PC-9 (cell line): ENCODE measurements at places on chromosomes 2 and 18.

- peak; percentile 6 for DNase-seq
Observed at GRCh38 chr2:146579147-146579930, 1265.5 kb upstream of the ACVR2A start.

DNA sequence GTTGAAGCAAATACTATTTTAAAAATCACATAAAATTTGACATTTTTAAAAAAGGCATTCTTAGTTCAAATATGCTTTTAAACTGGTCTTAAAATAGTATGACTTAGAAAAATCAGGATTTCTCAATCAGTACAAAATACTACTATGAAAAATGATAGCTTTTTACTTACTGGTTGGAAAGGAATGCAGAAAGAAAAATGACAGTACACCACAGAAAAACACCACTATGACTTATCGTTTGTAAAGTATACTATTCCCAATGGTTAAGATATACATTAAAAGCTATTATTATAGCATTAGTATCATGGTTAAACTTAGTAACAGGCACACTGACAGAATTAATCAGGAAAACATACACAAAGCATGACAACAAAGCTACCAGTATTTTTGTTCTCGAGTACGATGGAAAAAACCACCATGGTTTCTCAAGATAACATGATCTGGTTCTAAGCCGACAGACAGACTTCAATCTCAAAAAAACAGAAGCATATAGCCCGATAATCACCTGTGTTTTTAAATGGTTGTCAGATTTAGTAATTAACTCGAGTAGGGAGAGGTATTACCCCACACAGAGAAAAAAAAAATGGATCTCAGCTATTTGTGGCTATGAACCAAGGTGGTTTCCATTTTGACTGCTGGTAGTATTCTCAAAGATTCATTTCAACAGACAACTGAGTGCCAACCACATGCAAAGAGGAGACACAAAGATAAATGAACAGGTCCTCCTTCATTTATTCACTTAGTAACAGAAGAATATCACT is 39.1 kb downstream of the CUL3 start:
- DNase-seq = no peak

DNA sequence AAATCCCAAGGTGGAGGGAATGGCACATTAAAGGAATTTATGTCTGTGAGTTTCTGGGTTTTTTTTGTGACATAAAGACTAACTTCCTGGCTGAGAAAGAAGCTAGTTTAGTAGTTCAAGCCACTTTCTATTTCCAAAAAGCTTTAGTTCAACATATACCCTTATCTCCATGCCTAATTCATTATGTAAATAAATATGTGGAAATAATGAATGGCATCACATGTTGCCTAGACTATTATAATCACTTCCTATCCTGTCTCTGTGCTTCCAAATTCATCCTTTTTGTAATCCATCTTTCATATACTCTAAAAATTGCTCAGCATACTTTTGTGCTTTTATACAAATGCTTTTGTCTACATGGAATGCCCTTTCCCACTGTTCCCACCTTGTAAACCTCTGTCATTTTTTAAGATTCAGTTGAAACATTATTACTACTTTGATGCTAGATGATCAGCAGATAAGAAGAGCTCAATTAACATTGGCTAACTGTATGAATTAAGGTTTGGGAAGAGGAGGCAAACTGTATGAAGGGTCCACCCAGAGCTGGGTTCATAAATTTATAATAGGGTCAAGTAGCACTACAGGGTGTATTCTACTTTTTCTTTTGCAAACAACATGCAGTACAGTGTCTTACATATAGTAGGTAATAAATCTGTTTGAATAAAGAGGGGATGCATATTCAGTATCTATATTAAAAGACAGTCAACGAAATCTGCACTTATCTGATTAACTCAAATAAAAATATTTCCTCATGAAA is 61.7 kb upstream of the MTIF2 start:
- no peak for DNase-seq

DNA sequence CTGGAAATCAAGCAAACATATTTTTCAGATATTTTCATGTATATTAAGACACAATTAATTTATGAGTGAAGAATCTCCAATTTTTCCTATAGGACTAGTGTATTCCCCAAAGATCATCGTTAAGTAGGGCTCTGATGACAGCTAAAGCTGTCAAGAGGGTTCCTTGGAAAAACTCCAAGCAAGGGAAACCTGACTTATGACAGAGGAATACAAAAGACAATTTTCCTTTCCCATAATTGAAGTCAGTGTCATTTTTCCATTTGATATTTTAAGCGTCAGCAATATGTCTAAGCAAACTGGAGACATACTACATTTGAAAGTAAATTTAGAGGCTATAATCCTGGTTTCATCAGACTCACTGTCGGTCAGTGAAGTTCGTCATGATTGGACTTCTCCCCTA is 36.1 kb downstream of the RIT2 start:
- no peak for DNase-seq

DNA sequence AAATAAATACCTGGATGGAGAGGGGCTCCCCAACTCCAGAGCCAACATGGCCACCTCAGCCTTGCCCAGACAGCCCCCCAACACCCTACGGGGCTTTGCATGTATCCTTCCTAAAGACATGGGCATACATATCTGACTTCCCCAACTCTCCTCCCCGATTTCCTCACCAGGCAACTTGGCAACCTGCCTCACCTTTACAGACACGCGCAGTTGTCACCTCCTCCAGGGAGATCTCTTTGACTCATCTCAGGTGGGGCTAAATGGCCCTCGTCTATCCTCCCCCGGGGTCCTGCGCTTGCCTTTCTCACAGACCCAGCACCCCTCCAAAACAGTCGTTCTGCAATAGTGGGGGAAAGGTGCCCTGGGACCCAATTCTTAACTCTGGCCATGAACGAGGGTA is 10.6 kb upstream of the BIN1 start:
- DNase-seq = no peak

DNA sequence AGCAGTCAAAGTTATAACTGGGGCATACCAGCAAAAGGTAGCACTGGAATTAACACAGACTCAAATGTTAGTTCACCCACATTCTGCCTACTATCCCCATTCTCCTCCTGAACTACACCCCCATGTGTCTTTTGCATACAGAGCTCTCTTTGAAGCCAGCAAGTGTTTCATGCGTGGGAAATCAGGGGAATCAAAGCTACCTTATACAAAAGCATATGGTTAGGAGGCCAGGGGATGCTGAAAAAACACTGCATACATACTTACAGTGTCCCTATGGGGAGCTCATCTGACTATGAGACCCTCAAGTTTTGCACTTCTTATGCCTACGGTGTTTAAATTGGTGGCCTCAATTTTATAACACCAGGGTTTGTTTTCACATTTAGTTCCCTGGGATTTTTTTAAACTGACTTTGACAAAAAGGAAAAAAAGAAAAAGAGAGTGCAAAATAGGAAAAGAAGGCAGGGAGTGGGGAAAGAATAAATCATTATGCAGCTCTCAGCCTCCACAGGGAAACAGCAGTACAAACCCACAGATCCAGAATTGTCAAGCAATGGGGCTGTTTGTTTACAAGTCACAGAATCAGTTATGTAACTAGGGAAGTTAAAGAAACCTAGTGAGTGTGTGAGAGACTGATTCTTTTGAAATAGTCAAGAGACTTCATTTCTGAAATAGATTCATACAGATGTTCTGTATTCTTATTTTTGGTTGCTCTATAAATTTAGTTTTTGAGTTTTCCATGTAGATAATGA is 20.1 kb upstream of the PPP3R1 start:
- DNase-seq = no peak

GRCh38 chr18:47441914-47442313 is 190.5 kb upstream of the SKOR2 start:
- DNase-seq = no peak

DNA sequence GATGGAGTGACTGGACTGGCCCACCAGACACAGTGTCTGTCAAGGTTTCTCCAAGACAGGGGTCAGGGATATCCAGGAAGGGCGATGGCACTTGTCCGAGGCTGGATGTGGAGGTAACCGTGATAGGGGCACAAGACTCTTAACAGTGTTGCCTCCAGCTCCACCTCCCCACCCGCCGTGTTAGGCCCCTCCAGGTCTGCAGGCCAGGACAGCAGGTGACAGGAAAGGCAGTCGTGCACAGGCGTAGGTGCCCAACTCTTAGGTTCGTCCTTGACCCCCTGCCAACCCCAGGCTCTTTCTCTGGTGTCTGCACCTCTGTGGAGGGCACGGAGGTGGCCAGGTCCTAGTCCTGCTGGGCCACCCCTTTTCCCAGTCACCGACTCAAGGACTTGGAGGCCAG is 10.1 kb downstream of the ITM2C start:
- no peak for DNase-seq

DNA sequence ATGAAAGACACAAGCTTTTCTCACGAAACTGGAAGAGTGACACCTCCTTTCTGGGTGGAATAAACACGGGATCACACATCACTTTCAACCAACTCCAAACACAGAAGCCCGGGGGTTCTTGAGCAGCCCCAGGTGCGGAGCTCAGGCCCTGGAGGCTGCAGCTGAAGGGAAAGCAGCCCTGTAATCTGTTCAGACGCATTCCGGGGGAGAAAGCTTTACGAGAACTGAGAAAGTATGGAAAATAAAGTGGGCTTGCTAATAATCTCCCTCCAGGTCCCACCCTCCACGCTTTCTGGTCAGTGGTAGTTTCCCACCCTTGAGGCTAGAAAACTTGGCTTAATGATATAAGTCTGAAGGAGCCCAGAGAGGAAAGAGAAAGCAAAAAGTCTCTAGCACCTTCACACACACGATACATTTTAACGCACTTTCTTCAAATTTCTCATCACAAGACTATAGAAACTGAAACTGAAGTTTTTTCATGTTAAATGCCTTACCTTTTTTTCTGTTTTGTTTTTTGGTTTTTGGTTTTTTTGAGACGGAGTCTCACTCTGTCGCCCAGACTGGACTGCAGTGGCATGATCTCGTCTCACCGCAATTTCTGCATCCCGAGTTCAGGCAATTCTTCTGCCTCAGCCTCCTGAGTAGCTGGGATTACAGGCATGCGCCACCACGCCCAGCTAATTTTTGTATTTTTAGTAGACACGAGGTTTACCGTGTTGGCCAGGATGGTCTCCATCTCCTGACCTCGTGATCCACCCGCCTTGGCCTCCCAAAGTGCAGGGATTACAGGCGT is 141.3 kb downstream of the AFF3 start:
- DNase-seq = no peak

DNA sequence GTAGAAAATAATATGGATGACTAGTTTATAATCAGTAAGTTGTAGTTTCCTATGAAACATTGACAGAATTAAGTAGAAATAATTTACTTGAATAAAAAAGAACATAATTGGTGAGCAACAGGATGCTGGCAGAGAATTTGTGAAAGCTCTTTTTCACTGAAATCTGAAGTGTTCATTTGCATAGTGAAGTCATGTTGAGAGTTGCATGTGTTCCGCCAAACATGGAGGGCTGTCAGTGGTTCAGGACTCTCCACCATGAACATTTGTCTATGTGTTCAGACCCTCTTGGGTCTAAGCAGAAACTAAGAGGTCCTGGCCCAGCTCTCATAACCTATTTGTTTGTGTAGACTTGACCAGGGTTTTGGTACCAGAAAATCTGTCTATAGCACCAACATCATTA is 182.5 kb upstream of the LINC00305 start:
- DNase-seq = no peak

DNA sequence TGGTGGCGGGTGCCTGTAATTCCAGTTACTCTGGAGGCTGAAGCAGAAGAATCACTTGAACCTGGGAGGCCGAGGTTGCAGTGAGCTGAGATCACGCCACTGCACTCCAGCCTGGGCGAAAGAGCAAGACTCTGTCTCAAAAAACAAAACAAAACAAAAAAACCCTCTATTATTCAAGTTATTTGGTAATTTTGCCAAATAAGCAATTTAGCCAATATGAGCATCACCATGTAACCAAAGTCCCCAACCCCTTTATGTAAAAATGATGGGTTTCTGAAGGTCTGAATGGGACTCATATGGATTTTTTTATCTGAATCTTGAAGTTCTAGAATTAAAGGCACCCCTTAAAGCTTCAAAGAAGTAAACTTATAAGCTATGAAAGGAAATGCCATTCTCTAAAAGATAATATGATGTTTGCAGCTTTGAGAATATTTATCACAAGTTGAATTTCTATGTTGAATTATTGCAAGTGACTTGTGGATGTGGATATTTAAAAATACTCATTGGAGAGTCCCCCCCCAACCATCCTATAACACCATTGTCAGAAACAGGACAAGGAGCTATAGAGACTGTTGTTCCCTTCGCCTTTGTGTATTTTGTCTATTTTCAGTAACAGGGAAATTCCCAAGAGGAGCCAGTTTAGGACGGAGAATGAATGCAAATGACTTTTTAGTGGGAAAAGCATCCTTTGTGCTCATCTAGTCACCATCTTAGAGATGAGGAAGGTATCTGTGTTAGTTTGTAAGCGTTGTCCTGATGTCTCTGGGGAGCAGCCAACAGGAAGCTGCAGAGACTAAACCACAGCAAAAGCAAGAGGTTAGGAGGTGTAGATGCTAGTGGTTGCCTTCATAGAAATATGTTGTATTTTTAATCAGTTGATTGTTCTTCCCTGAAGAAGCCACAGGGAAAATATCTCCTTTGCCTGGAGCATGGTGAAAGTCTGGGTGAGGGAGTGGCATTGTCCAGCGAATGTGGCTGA is 68.3 kb downstream of the TET3 start:
- DNase-seq = no peak

GRCh38 chr2:113861740-113862139 is 28.1 kb upstream of the ACTR3 start:
- no peak for DNase-seq

DNA sequence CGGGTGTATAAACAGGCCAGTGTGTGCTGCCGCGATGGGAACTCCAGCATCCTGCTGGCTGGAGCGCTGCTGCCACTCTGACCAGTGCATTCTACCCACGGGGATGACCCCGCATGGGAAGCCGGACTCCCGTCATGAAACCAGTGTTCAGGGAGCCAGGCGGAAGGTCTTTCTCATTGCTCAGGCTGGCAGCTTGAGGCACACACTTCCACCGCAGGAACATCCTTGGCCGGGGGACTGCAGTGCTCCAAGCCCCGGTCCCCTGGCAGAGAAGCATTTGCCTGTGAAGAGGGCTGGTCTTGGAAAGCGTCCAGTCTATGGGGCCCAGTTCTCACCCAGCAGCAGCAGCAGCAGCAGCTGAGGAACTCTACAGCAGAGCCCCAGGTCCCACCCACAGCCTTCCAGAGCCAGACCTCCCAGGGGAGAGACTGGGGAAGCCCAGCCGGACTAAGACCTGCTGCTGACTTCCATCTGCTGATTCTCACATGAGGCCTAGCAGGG is 235.9 kb downstream of the KLHL29 start:
- DNase-seq = no peak

- DNase-seq = peak; percentile 23
Observed at GRCh38 chr18:42298759-42299675, 344.0 kb downstream of the PIK3C3 start.

DNA sequence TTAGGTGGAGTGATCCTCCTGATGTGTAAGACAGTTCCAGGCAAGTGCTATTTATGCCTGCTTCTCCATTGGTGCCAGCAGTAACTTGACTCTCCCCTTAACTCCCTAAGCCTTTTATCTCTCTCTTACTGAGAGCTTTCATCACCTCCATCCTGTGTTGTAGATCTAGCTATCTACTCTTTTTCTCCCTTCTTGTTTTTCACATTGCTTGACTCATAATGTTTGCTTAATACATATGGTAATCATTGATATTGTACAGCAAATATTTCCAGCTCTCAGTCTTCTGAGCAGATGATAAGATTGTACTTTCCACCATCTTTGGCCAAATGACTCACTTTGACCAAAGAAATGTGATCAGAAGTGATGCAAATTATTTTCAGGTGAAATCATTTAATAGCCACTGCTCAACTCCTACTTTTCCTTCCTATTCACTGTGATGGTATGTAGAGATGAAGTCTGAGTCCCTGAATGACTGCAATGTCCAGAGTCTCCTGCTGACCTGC is 165.0 kb downstream of the PLCL1 start:
- DNase-seq = no peak
